Activated CD8-positive, alpha-beta memory T cell treated with anti-CD3 and anti-CD28 coated beads, Interleukin-2, amount 50 U/mL, for 4 hours (primary cell): ENCODE measurements at places on chromosomes 2 and 18.

GRCh38 chr2:55894720-55895119 lies 28.9 kb downstream of the EFEMP1 start:
- DNase-seq, result no peak

DNA sequence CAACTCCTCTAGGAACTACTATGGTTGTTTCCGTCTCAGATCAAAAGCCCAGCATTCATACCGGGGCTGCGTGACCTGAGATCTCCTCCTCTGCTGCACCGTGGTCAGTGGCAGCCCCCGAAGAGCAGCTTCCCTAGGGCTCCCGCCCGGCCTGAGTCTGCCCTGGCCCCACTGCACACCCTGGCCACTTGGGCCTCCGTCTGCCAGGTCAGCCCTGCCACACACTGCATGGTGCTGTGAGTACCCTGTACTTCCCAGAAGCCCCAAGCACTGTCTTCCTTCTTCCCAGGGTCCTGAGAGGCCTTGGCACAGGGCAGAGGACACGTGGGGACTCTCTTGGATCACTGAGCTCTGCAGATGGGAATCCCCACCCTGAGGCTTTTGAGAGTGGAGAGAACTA lies 81.5 kb upstream of the GPC1 start:
- DNase-seq, result no peak

DNA sequence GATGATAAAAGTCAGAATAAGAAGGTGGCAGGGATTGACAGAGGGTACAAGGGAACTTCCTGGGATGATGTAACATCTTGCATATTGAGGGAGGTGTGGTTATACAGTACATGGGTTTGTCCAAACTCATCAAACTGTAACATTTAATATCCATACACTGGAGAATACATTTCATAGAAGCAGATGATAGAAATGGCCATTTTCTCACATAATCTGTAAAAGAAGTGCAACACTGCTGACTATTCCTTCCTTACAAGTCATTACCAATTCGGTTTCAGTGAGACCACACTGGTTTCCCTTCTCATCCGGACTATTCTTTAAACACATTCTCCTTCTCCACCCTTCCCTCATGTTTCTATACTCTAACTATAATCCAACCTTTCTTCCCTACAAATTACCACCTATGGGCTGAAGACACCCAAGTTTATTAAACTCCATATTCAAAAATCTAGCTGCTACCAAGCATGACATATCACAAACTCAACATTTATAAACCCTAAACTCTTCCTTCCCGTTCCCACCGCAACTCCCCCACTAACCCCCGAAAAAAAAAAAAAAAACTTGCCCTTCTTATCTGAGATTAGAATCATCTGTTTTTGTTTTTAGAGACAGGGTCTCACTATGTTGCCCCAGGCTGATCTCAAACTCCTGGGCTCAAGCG lies 1.6 kb downstream of the COX7A2L start:
- no peak for DNase-seq

- no peak for DNase-seq
Measured at GRCh38 chr2:9638532-9638931, 7.7 kb upstream of the YWHAQ start.

DNA sequence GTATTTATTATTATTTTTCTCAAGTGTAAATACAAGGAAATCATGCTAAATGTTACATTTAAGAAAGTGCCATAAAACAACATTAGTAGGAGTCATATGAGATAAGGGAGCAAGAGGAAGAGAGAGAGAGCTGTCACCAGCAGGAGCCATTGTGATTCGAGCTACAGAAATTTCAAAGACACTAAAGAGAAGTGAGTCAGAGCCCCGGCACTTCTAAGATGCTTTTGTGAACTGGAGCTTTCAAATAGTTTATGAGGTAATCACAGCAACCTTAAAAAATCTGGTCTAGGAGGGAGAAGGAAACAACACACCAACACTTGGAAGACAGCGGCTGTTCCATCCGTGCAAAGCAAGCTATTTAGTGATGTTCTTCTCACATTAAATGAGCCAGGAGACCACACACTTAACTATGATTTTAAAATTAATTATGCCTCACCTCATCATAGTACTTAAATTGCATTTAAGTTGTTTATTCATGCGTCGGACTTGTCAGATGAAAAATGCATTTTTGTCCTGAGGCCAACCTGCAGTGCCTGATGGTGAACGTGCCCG lies 382.7 kb upstream of the SALL3 start:
- DNase-seq, result no peak

DNA sequence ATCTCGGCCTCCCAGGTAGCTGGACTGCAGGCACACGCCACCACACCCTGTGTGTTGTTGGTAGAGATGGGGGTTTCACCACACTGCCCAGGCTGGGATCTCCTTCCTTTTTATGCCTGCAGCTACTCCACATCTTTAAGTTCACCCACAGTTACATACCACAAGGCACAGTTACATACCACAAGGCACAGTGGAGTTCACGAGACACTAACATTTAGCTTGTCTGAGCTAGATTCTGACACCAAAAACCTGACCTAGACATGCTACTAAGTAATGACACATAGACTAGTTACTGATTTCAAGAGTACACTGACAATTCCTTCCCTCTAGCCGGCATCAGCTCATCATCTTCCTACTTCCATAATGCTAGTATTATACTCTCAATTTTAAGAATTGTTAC lies 4.3 kb downstream of the POLR2D start:
- no peak for DNase-seq

- DNase-seq, result no peak
Measured at GRCh38 chr2:96437512-96437911, 67.6 kb downstream of the NEURL3 start.

GRCh38 chr18:59419386-59419785 lies 60.3 kb upstream of the LMAN1 start:
- no peak for DNase-seq

DNA sequence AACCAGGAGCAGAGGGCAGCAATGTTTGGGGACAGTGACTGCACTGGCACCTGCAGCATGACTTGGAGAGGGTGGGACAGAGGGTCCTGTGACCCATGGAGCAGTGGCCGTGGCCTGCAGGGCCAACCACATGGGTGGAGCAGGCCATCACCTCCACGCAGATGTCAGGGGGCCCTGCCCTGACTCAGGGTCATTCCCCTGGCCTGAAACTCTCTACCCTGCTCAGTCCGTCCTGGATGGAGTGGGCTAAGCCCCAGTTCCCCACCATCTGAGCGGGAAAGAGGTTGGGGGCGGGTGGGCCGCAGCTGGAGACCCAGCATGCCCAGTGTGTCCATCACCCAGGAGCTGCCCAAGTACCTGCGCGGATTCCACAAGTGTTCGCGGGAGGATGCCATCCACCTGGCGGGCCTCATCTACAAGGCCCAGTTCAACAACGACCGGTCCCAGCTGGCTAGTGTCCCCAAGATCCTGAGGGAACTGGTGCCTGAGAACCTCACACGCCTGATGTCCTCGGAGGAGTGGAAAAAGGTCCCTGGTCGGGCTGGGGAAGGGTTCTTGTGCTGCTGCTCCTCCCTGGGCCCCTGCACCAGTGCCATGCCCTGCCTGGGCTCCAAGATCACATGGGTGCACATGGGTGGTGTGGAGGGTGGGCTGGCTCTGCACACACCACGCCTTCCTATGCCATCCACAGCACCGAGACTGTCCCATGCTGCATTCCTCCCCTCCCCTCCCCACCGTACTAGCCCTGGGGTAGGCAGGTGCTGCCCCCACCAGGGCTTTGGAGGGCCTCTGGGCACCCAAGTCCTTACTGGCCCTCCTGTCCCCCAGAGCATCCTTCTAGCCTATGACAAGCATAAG lies 10.3 kb upstream of the GPR17 start:
- DNase-seq, result no peak
